NT2/D1 (cell line): ENCODE measurements at places on chromosomes 3 and 15.
A peak's percentile ranks its signal among the peaks of the same experiment; 100 is the strongest.

DNA sequence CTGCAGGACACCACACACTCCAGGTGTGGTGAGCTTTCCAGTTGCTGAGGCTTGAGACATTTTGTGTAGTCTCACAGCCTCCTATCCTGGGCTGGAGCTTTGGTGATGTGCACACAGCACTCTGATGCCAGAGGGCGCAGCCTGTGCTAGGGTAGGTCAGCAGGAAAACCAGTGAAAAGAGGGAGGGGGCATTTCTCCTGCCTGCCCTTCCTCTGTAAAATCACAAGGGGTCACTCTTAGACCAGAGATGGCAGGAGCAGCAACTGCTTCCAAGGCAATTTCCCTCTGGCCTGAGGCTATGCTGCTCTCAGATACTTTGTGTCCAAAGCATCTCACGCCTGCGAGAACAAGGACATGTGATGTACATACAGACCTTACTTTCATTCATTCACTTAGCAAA, 16.5 kb upstream of the MUSTN1 start:
- peak; percentile 77 for DNase-seq

- no peak for DNase-seq
Measured at GRCh38 chr3:12856626-12857025, 15.3 kb upstream of the RPL32 start.

- no peak for DNase-seq
Measured at GRCh38 chr3:193929921-193930646, 205.9 kb upstream of the HES1 start.

DNA sequence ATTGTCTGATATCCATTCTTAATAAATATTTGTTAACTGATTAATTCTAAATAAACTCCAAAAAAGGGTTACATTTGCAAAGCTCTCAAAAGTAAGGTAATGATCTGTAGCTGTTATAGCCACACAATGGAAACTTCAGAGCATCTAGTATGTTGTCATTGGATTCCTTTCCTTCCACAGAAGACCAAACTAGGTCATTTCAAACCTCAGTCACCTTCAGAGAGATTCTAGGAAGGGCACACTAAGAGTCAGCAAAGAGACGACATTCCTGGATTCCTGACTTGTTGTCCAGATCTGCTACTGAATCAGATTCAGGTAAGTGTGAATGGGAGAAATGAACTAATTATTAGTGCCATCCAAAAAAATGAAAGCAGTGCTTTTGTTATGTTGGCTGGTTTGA, 3.0 kb upstream of the COL8A1 start:
- DNase-seq = no peak

DNA sequence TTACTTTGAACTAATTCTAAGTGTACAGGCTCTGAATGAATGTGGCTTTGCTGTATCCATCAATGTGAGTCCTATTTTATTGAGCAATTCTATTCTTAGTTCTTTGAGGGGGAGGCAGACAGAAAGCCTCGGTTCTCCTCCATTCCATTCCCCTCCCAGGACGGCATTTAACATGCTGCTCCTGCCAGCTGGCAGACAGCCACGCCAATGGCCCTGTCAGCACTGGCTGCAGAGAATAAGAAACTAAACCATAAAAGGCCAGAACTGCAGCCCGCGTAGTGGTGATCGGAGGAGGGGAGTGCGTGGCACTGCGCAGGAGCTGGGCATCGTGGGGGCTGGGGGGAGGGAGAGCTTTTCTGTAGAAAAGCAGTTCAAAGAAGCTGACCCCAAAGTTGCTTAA, 76.0 kb upstream of the HACD2 start:
- no peak for DNase-seq

DNA sequence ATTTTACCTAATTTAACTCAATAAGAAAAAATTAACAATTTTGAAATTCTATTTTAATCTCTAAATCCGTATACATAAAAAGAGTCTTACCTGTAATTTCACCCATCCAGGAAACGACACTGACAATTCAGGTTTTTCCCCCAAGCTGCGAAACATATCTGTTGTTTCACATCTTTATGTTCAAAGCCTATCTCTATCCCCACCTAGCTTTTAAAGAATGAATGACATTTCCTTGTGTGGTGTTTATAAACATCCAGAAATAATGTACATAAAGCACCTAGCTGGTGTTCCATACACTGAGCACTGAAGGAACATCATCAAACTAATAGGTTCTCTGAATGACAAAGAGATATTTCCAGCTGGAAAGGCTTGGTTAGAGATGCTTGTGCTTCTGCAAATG, 867.8 kb downstream of the SQOR start:
- DNase-seq = no peak

DNA sequence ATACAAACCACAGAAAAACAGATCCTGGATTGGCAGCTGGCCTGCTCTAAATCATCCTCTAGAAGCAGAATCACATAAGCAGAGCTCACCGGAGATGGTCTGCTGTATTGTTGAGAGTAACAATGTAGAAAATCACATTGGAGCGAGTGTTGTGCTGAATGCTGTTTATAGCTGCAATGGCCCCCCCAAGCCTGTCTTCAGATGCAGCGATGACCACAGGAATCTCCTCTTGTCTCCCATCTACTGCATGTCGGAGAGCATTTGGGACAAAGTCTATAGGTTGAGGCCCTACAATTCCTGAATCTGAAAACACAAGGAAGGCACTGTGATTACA, 8.0 kb downstream of the GLT8D1 start:
- DNase-seq = no peak

- DNase-seq = no peak
Measured at GRCh38 chr3:58198804-58199203, 12.0 kb downstream of the DNASE1L3 start.

DNA sequence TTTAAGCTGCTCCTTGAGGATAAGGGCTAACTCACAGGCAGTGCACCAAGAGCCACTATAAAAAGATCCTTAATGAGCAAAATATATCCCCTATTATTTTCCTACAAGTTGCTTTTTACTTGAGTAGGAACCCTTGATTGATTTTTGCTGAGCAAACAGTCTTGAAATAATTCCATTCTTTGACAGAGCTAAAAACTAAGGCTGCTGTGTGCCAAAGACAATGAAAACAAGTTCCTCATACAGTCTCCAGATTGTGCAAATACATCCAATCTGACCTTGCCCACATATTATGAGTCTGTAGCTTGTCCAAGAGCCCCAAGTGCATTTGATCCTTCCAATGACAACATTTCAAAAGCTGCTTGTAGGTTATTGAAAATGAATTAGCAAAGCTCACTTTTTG, 15.0 kb downstream of the PRKAR2A start:
- DNase-seq = no peak

DNA sequence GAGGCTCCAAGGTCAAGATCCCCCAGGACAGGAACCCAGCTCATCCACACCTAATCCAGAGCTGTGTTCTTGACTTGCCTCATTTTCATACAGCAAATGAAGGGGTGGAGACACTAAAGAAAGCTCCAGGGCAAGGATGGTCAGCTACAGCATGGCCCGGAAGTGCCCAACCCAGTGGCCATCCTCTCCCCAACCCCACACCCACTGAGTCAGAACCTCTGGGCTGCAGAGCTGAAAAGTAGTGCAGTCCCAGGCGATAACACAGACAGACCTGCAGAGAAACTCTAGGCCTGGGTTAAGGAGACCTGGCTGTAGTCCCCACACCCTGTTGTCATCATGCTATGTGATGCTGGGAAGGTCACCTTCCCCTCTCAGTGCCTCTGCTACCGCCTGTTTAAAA, 85.3 kb downstream of the SEMA5B start:
- DNase-seq = no peak

- no peak for DNase-seq
Measured at GRCh38 chr3:160331127-160331937, 67.7 kb downstream of the IFT80 start.
